LNCaP clone FGC (cell line): ENCODE measurements at places on chromosomes 12 and 14.

DNA sequence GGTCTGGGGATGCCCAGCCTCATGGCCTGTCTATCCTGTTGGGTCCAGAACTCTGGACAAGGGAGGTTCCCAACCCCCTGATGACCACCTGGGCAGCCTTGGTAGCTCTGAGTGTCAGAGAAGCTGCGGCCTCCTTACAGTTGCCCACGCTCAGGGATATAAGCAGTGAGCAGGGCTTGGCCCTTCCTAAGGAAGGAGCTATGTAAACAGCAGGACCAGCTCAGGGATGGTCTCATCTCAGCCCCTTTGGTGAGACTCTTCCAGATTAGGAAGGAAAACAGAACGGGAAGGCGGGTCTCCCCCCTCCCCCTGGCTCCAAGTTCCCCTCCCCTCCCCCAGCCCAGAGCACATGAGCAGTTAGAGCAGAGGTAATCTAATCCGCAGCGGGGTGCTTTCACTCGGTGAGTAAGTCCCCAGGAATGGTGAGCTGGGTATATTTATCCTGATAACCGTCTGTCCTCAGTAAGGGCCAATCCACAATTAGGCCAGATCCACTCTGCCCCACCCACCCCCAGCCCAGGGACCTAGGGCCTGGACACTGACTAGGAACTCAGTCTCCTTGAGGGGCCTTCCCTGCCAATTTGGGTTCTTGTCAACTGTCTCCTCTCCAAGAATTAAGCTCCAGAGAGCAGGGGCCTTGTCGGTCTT lies 29.5 kb upstream of the RPLP0 start:
- no peak for DNase-seq

- DNase-seq, result no peak
Observed at GRCh38 chr14:92946847-92947545, 24.0 kb downstream of the CHGA start.

- DNase-seq, result no peak
Observed at GRCh38 chr12:100858656-100859055, 64.1 kb downstream of the ANO4 start.

DNA sequence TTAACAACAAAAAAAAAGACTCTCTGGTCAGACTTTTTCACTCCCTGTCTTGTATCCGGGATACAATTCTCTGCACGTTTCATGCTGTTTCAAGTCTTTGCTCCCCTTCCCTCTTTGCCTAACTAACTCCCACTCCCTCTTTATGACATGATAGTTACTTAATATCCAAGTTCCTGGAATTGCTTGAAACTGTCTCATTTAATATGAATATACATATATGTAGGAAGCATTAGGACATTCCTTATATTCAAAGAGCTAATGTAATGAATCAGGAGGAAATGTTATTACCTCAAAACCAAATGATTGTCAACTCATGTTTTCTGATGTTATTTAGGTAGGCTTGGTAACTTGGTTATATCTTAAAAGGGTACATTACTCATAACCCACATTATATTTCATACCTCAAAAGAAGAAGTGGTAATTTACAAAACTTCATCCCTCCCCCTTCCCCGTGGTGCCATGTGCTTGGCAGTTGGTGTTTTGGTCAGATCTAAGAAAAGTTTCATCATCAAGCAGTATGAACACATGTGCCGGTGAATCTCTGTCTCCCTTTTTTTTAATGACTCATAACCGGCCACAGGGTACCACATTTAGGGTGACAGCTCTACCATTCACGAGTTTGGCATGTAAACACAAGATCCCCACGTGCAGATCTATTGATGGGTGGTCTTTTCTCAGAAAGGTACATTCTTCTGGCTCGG lies 56.5 kb downstream of the HCAR2 start:
- no peak for DNase-seq

GRCh38 chr14:65345266-65345665 lies 67.3 kb upstream of the FUT8 start:
- DNase-seq, result peak; percentile 64

- DNase-seq, result no peak
Observed at GRCh38 chr12:108842361-108842760, 15.0 kb downstream of the SSH1 start.

DNA sequence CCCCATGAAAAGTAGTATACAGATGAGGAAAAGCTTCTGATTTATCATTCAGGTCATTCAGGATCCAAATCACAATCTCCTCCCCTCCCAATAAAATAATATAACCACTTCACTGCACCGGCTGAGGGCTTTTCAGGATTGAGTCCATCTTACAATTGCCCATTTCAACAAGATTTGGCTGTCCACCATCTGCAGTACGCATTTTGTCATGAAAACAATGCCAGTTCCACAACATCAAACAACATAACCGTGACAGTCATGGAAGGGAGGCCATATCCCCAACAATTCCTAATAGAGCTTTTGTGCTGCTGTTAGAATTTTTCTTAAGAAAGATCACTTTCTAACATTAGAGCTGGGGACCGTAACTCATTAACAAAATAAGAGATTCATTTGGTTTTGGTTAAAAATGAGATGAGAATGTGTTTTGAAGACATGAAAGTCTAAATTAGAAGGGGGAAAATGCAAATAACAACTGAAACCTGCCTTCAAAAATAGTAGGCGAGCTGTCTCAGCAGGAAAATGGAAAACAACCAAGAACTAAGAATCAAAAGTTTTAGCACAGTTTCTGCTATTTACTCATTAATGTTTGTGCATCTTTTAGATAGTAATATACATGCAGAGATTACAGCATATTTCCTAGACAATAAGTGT lies 38.3 kb upstream of the TMTC2 start:
- no peak for DNase-seq

DNA sequence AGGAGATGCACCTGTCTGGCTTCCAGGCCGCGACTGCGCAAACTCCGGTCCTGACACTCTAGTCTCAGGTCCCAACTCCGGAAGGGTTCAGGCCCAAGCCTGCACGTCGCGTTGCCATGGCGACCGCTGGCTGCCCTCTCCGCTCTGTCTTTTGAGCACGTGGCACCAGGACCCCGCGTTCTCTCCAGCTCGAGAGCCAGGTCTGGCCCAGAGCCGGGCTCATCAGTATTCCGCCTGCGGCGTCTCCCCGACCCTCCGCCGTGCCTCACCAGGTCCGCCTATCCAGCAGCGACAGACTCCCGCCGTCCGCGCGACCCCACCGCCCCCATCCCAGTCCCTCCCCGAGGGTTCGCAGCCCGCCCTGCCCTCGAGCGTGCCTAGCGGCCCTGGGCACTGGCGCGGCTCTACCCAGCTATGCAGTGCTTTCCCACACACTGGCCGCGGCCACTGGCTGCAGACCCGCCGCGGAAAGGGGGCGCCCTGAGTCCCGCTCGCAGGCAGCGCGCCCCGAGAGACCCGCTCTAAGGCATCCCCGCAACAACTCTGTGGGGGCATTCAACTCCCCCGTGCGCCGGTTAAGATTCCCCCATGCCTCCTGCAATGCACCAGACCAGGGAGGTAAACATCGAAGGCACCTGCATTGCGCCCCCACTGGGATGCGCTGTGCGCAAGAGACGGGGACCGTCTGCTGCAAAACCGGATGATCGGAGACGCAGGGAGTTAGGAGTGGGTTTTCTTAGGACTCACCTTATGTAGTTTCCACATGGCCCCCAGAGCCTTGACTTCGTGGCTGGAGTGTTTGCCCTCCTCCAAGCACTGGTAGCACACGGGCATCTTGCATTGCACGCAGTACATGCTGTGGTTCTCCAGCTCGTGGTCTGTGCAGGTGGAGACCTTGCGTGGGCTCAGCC lies 1.3 kb downstream of the TRIM9 start:
- no peak for DNase-seq

GRCh38 chr12:56315249-56315621 lies 553 bp downstream of the CNPY2 start:
- DNase-seq, result no peak

GRCh38 chr12:546265-546919 lies 86.7 kb downstream of the B4GALNT3 start:
- DNase-seq, result no peak

GRCh38 chr12:53094394-53094787 lies 3.1 kb upstream of the IGFBP6 start:
- no peak for DNase-seq

DNA sequence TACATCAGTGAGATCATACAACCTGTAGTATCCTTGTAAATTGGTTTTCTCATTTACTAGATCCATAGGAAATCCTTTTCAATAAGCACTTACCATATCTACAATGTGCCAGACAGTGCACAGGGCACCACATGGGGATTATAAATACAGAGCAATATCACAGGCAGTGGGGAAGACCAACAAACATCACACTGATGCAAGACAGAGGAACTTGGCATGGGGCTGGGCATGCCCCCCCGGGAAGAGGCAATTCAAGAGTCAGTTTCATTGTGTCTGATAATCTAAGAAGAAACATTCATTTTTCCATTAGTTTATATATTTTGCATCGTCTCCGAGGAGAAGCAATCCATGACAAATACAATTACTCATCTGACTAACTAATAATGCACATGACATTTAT lies 16.2 kb downstream of the NT5DC3 start:
- no peak for DNase-seq

- no peak for DNase-seq
Observed at GRCh38 chr14:68935761-68936214, 43.3 kb downstream of the ACTN1 start.

DNA sequence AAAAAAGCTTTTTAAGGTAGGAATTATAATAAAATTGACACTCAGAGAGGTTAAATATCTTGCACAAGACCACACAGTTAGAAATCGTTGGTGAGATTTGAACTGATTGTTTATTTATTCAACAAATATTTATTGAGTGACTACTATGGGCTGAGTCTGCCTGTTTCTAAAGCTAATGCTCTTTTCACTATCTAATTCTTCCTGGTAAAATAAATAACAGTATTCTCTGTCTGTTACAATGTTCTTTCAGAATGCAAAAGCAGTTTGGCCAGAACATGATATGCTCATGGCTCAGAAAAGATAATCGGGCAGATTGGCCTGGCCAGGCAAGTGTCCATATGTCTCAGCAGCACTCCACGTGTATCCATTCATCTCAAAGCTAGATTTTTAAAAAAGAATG lies 82.0 kb downstream of the BTG1 start:
- no peak for DNase-seq

GRCh38 chr12:57191410-57191809 lies 25.2 kb upstream of the NXPH4 start:
- DNase-seq, result no peak

DNA sequence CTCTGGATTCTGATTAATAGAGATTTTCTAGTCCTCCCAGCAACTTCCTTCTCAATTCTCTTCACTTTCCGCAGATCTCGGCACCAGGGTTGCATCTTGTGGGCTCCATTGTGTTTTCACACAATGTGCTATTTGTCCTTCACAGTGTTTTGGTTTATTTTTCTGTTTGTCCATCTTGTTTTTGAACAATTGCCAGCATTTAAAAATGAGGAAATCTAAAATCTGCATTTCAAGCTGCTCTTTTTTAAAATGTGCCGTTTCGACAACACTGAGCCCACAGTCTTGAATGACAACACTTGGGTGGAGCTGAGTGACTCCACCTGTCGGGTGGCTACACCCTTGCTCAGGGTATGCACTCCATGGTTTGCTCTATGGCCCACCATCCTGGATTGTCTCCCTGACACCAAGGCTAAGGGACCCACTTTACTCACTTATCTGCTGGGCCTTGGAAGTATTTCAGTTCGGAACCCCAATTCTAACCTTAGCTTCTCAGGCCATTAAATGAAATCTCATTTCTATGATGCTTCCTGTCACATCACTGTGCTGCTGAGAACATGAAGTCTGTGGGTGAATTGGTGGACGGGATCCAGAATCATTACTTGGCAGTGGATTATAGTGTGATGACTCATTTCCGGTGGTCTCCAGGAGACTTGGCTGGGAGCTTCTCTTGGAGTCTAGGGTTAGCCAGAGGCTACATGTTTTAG lies 3.4 kb upstream of the MYRFL start:
- no peak for DNase-seq

- no peak for DNase-seq
Observed at GRCh38 chr12:22282283-22282682, 52.2 kb downstream of the ST8SIA1 start.

- DNase-seq, result no peak
Observed at GRCh38 chr14:30252151-30252550, 306.8 kb upstream of the G2E3 start.

GRCh38 chr12:114415525-114415868 lies 9.6 kb upstream of the TBX5 start:
- DNase-seq, result no peak

GRCh38 chr12:126051611-126052107 lies 986.4 kb downstream of the AACS start:
- no peak for DNase-seq

DNA sequence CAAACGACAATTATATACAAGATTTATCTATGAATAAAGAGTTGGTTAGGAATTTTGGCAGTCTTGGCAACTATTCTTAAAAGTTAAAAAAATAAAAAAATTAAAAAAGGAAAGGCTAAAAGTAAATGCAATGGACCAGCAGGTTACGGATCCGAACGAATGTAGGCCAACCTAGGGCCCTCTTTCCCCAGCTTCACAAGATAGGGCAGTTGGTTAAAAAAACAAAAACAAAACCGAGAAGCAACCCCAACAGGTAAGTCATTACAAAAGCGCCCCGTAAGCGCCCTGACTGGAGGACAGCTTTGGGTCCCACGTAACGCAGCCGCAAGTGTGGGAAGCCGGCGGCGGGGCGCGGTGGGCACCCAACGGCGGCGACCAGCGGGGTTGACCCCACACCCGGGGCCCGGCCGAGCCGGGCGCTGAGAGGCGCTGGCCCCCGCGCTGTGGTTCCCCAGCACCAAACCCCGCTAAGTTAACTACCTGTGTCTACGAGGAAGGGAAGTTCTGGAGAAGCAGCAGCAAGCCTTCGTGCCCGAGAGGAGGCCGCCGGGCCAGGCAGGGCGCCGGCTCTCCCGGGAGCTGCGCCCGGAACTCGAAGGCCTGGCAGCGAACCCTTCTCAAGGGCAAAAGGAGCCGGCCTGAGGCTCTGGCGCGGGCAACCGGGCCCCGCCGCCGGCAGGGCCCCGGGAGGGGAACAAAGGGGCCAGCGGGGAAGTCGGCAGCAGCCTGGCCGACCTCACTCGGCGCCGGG lies 882 bp downstream of the HECTD1 start:
- DNase-seq, result no peak

GRCh38 chr12:132284071-132284826 lies 45.1 kb downstream of the GALNT9 start:
- DNase-seq, result no peak

DNA sequence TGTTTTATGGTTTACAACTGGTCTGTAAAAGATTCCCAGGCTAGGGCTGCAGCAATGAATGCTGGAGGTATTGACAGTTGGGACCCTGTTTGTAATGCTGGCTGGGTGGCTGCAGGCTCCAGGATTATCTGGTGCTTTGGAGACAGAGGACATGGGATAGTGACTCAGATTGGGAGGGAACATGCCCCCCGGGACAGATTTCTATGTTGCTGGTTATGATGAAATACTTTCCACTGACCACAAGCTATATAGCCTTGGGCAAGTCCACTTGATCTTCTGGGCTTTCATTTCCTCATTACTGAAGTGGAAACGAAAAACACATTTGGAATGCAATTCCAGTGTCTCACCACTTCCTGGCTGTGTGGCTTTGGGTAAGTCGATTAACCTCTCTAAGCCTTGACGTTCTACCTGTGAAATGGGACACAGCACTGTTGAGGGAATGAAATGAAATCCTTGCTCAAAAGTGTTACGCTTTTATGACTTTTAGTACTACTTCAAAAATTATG lies 6.3 kb upstream of the TPCN1 start:
- DNase-seq, result no peak
